ENCODE measurements at places on chromosomes 12 and 14.

GRCh38 chr14:79379266-79379665 lies 832.0 kb downstream of the DIO2 start:
- no peak for DNase-seq

GRCh38 chr14:28515571-28515970 lies 251.0 kb upstream of the FOXG1 start:
- DNase-seq: no peak

DNA sequence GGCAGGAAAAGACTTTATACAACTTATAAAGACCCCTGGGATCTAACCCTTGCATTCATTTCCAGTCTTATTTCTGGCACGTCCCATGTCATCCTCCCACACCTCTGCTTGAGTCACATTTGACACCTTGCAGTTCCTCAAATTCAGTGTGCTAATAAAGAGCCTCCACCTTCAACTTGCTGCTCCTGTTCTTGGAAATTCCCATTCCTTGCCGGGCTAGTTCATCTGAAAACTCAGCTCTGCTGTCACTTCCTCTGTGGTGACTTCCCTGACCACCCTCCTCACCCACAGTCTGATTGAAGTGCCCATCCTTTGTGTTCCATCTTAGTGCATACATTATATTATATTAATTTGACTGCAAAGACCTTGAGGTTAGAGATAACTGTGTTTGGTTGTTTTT lies 37.4 kb upstream of the PSMA6 start:
- no peak for DNase-seq

- DNase-seq: no peak
Measured at GRCh38 chr14:77808250-77808649, 8.3 kb downstream of the ADCK1 start.

- DNase-seq: no peak
Measured at GRCh38 chr12:6355491-6356373, 13.9 kb upstream of the TNFRSF1A start.
